Stimulated activated CD4-positive, alpha-beta T cell treated with anti-CD3 and anti-CD28 coated beads, Interleukin-1b, Interleukin-23, amount 100 ng/mL, for 1 hour (primary cell): ENCODE measurements at places on chromosomes 6 and 20.

- DNase-seq, result no peak
Measured at GRCh38 chr20:33681728-33682353, 4.3 kb downstream of the E2F1 start.

DNA sequence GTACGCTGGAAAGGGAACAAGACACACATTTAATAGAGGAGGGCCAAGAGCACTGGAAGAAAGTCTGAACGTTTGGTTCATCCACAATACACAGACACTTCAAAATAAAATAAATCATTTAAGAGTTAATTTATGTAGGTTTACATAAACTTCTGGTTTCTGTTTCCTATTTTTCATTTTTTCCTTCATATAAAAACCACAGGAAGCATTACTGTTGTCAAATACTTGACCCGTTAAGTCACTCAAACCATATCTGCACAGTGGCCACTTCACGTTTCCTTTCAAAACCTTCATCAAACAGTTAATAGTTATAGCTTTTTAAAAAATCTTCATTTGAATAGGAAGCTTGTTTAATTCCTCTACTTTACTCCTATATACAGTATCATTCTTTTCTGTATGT, 257.6 kb upstream of the THEMIS start:
- no peak for DNase-seq

DNA sequence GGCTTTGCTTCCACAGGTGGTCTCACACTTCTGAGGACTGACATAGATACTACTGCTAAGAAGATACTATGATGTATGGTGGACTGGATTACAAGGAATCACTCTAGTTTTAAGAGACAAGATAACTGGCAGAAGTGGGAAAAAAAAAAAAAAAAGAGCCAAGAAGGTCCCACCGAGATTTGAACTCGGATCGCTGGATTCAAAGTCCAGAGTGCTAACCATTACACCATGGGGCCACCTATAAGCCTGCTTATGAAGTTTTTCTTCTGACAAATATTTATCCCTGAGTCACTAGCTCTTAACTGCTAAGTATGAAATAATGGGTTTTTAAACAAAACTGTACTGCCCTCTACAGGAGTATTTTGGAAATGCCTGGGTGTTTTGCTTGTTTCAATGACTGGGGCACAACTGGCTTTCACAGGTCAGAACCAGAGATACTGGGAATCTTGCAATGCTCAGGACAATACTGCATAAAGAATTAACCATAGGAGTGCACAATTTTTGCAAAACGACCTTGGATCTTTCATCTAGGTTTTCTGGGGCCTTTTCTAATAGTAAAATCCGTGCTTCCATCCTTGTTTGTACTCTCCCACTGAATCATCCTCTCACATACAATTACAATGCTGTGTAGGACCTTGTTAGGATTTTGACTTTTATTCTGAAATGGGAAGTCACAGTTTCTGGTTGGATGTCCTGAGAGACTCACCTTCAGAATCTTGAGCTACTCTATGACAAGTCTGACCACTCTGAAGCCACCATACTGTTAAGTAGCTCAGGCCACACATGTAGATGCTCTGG, 116.3 kb downstream of the OR2B2 start:
- peak; percentile 15 for DNase-seq

- no peak for DNase-seq
Measured at GRCh38 chr20:49292010-49292409, 14.2 kb upstream of the ZNFX1 start.

- DNase-seq, result no peak
Measured at GRCh38 chr6:56526860-56527544, 115.7 kb downstream of the DST start.

DNA sequence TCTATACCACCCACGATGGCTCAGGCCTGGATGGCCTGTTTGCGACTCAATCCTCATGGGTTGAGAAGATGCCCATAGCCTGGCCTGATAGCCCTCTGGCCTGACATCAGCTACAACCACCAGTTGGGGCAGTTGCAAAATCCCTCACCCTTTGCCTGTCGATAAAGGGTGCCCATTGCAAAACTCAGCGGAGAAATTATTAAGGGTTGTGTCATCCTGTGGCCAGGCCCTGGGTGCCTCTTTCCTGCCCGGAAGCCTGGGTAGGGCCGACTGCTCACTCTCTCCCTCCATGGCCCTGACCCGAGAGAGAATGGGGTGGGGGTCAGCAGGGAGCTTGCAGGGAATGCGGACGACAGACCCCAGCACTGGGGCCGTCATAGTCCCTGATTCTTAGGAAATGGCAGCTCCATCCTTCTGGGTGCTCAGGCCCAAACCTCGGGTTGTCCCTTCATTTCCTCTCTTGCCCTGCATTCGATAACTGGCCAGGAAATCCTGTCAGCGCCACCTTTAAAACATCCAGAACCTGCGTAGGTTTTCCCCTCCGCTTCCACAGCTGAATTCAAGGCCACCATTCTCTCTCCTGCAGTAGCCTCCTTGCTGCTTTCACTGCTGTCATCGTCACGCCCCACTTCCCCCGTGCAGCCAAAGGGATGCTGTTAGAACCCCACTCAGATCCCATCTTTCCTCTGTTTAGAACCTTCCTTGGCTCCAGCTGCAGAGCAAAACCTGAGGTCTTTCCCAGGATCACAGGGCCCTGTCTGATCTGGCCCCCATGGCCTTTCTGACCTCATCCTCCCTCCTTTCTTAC, 31.1 kb downstream of the CEBPB start:
- DNase-seq, result no peak

DNA sequence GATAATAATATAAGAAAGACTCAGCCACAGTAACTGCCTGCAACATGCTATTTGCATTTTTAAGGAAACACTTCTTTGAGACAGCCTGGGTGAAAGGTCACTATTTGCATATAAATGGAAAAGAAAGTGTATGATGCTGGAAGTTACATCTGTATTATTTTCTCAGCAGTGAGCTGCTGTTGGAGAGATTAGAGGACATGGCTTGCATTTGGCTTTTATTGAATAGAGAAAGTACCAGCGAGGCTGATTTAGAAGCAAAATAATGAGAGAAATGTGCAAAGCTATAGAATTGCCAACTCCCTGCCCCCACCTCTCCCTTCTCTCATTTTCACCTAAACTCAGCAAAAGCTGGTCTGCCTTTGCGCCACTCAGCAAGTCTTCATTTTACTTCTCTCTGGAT, 12.7 kb downstream of the MYT1 start:
- DNase-seq, result no peak

GRCh38 chr6:138370631-138371451, 6.9 kb upstream of the SMIM28 start:
- no peak for DNase-seq

- DNase-seq, result no peak
Measured at GRCh38 chr6:9532621-9533557, 882.0 kb downstream of the TFAP2A start.

- DNase-seq, result no peak
Measured at GRCh38 chr20:58405504-58406291, 16.7 kb downstream of the VAPB start.

- DNase-seq, result no peak
Measured at GRCh38 chr20:48528346-48528745, 299.5 kb downstream of the PREX1 start.

DNA sequence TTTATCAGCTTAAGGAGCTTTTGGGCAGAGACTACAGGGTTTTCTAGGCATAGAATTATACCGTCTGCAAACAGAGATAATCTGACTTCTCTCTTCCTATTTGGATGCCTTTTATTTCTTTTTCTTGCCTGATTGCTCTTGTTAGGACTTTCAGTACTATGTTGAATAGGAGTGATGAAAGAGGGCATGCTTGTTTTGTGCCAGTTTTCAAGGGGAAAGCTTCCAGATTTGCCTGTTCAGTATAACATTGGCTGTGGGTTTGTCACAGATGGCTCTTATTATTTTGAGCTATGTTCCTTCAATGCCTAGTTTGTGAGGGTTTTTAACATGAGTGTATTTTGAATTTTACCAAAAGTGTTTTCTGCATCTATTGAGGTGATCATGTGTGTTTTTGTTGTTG, 192.8 kb upstream of the PHACTR1 start:
- DNase-seq, result no peak

DNA sequence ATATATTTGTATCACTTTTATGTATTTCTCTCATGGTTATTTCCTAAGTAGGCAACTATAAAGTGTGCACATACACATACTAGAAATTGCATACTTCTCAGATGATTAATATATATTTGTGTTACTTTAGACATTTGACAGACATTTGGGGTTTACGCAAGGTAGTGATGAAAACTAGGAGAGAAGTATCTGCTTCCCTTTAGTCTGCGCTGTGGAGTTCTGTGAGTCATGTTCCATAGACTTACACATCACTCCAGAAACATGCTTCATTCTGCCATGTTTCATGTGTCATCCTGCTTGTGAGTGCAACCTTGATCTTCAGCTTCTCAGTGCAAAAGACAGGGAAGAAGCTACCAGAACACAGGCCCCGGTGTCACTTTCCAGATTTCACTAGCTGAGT, 200.7 kb upstream of the BMP2 start:
- no peak for DNase-seq

GRCh38 chr6:30646450-30647241, at the start of gene C6orf136:
Gene C6orf136 (plus strand): TSS chr6:30647133. CDS start chr6:30647232, 99 bp downstream.
- peak; percentile 84 for DNase-seq

DNA sequence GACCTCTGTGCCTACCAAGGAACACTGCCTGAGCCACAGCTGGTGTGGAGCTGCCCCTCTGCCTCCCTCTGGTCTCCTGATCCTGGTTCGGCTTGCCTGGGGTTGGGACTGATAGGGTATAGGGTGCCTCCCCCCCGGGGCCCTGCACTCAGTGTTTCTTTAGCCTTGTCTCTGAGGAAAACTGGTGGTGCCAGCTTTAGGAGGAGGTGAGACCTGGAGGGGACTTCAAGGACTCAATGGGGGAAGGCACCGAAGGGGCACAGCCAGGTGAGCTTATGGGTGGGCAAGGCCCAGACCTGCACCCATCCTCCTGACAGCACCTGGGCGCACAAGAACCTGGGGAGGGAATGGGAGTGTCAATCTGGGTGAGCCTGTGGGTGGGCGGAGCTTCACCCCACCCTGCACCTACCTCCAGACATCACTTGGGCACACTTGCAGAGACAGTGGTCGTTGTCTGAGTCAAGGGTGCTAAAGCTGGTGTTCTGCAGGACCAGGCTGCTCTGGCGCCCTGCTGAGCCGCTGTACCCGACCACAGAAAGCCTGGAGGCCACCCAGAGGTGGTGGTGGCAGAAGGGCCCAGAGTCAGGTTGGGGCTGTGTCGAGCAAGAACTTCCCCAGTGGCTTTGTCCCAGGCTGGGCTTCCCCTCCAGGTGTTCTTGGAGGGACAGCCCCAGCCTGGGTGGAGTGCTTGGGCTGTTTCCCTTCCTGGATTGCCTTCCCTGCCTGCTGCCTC, 40.5 kb downstream of the FAM110A start:
- no peak for DNase-seq

DNA sequence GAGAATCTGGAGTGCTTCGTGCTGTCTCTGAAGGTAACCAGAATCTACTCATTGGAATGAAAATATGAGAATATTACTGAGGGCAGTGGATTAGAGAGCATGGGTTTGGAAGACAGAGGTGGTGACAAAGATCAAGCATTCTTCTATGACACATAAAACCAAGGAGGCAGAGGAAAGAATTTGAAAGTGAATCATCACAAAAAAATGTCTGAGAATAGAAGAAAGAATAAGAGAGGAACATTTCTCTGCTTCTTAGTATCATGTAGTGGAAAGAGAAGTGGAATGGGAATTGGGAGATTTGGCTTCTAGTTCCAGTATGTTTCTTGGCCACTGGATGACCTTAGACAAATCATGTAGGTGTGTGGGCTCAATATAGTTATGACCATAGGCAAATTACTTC, 474.0 kb downstream of the TFAP2B start:
- DNase-seq, result no peak

DNA sequence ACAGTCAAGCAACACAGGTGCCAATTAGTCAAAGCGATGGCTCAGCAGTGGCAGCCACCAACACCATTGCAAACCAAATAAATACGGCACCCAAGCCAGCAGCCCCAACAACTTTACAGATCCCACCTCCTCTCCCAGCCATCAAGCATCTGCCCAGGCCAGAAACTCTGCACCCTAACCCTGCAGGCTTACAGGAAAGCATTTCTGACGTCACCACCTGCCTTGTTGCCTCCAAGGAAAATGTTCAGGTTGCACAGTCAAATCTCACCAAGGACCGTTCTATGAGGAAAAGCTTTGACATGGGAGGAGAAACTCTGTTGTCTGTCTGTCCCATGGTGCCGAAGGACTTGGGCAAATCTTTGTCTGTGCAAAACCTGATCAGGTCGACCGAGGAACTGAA, 30.6 kb downstream of the KHDC1L start:
- DNase-seq, result no peak

- peak; percentile 82 for DNase-seq
Measured at GRCh38 chr6:2999618-3000557, at the start of gene NQO2. Gene NQO2 (plus strand): TSS chr6:2999894. CDS start chr6:3006553, 6,659 bp downstream.

DNA sequence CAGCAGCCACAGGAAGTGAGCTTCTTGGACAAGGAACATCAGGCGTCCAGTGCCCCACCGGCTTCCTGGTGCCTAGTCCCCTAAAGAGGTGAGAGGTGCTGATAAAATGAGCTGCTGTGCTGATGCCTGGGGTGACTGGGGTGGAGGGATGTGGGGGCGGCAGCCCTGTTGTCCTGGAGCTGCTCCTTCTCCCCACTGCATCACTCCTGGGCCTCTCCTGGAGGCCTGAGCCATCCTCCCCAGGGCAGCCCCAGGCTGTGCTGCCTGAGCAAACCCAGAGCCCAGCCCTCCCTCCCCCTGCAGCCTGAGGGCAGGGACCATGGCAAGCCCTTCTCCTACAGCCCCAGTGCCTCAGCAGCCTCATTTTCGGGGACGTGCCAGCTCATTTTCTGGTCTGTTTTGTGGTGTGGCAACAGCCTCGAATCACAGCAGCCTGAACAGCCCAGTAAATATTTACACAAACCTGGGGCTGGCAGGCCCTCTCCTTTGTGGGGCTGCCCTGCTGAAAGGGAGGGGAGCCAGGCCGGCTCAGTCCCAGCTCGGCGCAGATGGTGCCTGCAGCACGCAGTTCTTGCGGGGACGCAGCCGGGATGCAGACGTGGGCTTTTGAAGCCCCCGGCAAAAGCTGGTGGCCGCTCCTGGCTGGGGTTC, 259.9 kb downstream of the DLL1 start:
- no peak for DNase-seq

DNA sequence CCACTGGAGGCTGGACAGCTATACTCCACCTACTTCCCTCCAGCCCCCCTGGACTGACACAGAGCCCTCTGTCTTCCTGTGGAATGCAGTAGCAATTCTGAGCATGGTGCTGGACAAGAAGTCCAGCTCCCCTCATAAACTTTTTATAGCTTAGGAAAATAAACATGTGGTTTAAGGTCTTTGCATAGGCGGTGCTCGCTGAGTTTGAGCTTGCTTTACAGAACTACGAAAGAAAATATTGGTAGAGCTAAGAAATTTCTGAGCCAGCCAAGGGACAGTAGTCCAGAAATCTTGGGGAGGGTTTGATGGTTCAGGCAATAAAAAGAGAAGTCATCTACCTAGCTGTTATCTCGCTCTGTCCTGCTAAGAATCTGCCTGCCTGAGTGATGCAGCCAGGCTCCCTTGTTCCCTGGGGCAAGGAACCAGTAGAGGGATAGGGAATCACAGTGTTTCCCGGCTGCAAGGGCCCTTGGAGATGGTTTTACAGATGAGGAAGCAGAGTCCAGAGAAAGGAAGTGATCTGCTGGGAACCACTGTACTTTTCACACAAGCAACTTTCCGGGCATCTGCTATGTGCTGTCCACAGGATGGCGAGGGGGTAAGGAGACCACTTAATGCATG, 343.4 kb downstream of the CDC5L start:
- DNase-seq, result no peak
